ENCODE measurements at places on chromosomes 1 and 21. TPM values are rescaled to one million over a fixed set of nuclear protein-coding genes. Genes with fewer than 3 reads are reported as not detected.

DNA sequence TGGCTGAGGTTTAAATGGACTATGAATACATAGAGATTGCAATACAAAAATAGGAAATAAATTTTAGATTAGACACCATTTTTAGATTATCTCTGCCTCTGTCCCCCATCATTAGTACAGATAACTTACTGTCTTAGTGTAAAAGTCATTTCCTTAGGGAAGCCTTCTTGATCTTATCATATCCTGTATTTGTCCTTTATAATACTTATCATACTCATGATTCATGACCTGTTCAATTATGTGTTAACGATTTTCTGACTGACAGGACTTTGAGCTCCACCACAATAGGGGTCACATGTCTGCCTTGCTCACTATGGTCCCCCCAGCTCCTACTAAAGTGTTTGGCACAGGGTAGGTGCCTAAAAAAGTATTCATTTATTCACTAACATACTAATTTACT lies 14.6 kb downstream of the TEX38 start:
- no peak for DNase-seq

CFAP45 gene
- total RNA-seq = not detected

DNA sequence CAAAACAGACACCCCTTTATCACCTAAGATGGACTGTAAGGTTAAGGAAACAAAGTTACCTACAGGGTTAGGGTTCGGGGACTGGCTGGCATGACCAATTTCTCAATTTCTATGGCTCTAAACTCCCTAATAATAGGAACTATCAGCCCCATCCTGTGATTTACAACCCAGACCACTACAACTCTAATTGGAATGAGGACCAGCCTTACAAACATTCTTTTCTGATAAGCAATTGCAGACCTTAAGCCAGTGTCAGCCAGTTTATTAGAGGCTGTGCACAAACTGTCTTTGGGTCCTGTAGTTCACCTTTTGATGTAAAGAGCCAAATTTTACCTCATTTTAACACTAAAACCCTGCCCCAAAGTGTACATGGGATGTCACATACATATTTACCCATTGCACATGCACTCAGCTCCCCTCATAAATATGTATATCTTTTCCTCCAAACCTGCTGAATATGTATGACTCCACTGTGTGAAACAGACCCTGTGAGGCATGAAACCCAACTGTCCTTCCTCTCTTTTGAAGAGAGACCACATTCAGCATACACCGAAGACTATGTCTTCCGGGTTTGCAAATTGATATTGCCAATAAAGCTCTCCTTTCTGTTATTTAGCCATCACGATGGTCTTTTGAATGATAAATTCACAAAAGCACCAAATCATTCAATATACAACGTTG lies 7.3 kb upstream of the APP start:
- no peak for DNase-seq

GRCh38 chr1:34406833-34407539 lies 230.3 kb downstream of the C1orf94 start:
- no peak for DNase-seq

DNA sequence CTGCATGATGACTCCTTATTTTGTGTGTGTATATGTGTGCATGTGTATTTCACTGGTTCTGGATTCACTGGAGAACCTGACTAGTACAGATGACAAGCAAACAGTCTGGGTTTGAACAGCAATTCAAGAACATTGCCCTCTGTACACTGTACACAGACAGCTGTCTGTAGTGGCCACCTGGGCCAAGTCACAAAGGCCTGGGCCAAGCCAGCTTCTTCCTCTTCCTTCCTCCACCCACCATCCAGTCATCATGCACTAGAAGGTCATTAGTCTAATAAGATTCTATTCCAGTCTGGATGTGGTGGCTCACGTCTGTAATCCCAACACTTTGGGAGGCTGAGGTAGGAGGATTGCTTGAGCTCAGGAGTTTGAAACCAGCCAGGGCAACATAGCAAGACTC lies 155.9 kb downstream of the ELAVL4 start:
- DNase-seq = no peak

DNA sequence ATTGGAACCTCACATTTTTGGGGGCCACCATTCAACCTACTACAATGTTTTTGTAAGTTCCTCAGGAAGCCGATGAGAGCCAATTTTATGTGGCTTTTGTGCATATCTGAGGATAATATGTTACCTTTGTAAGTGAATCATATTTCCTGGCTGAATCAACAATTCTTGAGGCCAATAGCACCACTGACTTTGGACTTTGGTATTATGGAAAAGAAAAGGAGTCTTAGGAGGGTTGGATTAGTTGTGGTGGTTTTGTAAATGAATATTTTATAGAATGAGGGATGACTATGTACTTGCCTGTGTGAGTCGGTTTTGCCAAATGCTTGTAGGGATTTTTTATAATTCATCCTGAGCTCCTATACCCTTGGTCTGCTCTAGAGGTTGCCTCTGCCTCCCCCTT lies 181.5 kb upstream of the HMGB4 start:
- no peak for DNase-seq

GRCh38 chr21:39932335-39932734 lies 65.1 kb downstream of the PCP4 start:
- no peak for DNase-seq

GRCh38 chr21:29064850-29065481 lies 8.5 kb downstream of the CCT8 start:
- DNase-seq = no peak

GRCh38 chr1:244210884-244211558 lies 159.9 kb downstream of the ZBTB18 start:
- DNase-seq = no peak

DNA sequence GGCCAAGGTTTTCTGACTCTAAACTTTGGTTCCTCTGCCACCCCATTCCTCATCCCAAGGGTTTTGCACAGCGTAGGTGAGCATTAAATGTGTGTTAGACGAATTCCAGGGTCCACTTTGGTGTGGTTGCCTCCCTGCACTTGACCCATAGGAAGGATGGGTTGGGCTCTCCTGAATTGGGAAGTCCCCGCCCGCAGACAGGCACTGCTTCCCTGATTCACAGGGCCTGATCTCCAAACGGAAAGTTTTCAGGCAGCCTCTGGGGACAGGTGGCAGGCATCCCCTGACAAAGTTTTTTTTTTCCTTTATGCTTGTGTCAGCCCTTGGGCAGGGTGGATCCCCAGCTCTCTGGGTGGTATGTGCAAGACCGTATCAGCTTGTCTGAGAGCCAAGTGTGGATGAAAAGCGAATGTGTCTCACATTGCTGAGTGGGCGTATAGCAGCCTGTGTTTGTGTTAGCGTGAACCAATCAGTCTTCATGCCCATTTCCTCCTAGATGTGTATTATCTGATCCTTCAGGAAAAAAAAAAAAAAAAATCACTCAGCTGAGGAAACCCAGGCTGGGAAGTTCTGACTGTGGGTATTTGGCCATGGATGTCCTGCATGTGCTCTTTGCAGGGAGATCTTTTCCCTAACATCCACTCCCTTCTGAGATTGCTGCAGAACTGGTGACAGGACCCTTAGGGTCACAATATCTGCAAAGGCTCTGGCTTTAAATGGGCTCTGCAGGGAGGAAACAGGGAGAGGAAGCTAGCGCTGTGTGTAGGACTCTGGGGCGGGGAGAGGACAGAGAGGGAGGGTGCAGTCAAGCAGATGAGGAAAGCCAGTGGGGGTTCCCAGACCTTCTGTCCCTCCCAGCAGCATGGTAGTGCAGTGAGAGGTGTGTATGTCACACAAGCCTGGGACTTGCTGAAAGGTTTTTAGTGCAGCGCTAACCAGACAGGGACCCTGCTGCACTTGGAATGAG lies 42.2 kb upstream of the TRABD2B start:
- DNase-seq = no peak

DNA sequence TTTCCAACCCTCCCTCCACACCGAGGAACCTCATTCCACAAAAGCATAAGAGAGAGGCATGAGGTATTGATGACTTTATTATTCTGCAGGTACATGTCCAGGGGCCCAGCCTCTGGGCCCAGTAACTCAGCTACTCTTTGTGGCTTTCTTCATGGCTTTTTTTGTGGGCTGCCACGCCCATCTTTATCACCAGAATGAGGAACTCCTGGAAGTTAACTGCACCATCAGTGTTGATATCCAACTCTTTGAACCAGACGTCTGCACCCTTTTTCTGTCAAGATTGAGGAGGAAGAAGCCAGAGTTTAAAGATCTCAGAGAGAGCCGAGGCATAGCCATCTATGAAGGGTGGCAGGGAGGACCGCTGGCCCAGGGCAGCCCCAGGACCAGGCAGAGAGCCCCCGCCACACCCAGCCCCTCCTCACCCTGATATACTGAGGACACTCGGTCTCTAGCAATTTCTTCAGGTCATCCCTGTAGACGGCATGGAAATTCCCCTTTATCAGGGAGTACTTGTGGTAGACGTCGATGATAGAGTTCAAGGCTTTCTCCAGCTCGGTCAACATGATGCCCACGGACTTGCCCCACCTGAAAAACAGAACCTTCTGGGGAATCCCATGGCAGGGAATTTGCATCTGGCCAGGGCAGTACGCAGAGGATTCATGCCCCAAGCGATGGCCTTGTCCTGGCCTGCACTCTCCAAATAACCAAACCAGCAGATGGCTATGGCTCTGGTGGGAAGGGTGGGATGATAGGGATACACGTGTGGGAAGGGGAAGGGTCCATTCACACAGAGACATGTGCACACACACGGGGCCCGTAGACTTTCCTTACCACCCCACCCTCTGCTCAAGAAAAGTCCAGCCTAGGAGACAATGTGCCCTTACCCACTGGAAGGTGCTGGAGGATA lies 647 bp downstream of the S100A8 start:
- no peak for DNase-seq

GRCh38 chr1:174874331-174875053 lies 125.3 kb upstream of the CACYBP start:
- no peak for DNase-seq

KCNE2 gene
- 0.42 TPM for total RNA-seq

KRTAP26-1 gene
- total RNA-seq = not detected

- peak; percentile 69 for DNase-seq
Observed at GRCh38 chr1:1622010-1622787, 6.9 kb downstream of the MIB2 start.

TAGLN2 gene
- 42.8 TPM for total RNA-seq

DNA sequence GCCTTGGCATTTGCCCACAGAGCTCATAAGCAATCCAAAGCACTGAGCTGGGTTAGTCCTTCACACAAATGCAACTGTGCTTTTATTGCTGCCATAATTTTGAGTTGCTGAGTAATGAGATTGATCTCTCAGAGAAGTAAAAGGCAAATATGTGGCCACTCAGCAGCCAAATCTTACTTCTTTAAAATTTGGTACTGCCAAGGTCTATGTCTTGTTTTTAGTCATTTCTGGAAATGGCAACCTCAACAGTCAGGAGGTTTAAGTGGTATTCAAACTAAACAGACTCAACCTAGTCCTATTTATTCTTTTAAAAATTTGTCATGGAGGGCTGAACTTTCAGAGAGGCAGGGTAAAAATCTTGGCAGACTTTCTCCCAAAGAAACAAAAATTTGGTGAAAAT lies 216.4 kb upstream of the GJB5 start:
- DNase-seq = no peak

DNA sequence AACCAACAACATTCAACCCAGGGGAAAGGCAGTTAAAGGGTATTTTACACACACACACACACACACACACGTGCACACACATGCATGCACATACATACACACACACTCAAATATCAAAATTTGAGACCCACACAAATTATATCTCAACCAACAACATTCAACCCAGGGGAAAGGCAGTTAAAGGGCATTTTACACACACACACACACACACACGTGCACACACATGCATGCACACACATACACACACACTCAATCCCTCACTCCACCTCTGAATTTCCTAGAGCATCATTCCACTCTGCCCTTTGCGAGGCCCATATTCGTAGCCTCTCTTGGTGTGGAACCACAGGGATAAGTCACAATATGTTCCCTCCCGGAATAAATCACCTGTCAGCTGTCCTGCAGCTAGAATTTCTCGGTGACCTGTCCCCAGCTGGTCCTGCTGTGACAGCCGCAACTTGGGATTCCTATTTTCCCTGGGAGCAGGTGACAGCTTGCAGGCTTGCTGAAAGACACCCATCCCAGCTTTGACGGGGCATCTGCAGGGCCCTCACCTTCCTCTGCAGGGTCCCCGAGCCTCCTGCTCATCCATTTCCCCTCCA lies 122.7 kb downstream of the PSMG1 start:
- peak; percentile 68 for DNase-seq

DDI2 gene
- 23.8 TPM for total RNA-seq

- no peak for DNase-seq
Observed at GRCh38 chr21:31449921-31450535, 106.0 kb upstream of the TIAM1 start.

DNA sequence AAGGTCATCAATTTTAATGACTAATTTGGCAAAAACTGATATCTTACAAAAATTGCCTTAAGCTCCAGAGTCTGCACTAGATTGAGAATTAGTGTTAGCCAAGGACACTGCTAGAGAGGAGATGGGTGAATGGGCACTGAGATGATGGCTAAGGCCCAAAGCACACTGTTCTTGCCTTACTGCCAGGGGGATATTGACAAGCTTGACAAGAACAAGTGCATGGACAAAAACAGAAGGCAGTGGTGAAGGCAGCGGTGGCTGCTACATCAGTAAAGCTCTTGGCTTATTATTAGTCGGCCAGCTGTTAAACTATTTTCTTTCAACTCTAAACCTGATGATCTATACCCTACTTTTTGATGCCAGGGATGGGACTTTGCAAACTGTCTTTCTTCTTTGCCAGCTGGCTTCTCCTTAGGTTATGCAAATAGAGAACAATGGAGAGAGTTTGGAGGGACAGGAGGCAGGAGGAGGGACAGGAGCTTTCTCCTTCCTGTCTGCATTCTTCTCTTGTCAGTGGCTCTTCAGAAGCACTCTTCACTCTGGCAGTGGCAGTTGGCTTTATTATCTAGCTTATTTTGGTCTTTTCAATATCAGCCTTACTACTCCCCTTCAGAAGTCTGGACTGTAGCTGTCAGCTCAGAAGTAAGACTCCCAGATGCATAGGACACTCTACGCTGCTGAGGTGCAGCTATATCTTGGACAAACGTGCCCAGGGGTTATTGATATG lies 853.5 kb upstream of the TMPRSS15 start:
- no peak for DNase-seq

FMN2 gene
- total RNA-seq = not detected

DNA sequence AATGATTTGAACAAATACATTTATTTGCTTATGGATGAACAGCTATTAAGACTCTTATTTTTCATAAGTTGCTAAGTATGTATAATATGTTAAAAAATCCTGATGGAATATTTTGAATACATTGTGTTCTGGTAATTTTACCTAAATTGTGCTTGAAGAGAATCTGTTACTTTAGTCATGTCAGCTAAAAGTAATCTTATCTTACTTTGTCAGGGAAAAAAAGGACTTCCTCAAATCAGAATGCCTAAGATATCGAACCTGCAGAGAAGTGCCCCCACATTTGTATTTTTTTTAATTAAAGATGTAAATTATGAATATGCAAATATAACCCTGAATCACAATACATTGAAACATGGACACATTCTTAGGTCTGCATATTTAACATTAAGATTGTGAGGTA lies 1331.7 kb downstream of the MRPL39 start:
- no peak for DNase-seq

DNA sequence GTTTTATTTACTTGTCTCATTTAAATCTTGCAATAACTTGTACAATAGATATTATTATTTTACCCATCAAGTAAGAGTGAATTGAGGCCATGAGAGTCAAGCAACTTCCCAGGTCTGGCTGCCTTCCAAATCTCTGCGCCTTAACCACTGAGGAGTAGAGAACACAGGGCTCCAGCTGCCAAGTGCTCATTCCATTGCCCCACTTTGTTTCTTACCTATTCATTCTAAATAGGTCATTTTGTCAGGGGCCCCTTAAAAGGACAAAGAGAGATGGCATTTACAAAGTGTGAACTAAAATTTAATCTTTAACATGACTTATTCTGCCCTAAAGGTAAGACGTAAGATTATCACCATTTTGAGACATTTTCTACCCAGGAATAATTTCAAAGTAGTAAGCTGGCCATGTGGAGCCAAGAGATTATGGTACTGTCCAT lies 3.5 kb downstream of the PPP1R15B start:
- DNase-seq = peak; percentile 85

Data from psoas muscle (tissue), 8 donors.